ENCODE measurements at places on chromosomes 4 and X.

DNA sequence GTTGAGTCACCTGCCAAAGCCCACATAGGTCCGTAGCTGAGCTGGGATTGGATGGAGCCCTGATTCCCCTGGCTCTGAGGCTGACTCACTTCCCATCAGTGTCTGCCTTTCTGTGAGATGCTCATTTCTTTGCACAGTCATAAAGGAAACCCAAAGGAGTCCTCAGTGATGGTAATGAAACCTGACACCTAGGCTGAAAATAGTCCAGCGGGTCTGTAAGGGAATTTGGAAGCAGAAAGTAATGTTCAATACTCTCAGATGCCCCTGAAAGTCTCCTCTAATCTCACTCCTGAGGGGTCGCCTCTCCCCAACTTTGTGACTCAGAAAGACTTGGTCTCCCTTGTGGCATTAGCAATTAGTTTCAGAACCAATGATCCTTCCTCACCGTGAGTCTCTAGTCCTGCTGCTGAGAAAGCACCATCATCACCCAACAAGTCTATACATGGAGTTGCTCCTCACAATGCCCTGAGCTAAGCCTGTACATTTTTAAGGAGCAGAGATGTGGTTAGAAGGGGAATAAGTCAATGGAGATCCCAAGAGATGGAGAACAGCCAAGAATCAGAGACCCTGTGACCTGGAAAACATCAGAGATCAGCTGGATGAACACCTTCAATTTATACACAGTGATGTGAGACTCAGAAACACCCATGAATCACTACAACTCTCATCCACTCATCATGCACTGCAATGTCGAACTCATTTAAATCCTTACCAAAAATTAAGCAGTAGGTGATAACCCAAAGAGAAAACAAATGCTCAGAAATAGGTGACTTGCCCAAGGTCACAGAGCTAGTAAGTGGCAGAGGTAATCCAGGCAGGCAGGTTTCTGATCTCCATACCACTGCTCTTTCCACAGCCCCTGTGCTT lies 219.0 kb upstream of the CPEB2 start:
- no peaks in the 10 kb centered on the region for H3K27me3 ChIP-seq
- H3K4me3 ChIP-seq = no peak overlapping the region

- no peak for DNase-seq
- no peak overlapping the region for H3K27ac ChIP-seq
- H3K36me3 ChIP-seq = no peaks in the 10 kb centered on the region
- H3K4me3 ChIP-seq = no peak overlapping the region
These were observed 1.6 kb downstream of the OPRPN start for GRCh38 chr4:70399319-70399718.

- no peak for DNase-seq
- H3K4me3 ChIP-seq = no peak overlapping the region
- no peaks in the 10 kb centered on the region for H3K4me1 ChIP-seq
- H3K27ac ChIP-seq = no peak overlapping the region
These were observed 88.6 kb downstream of the CHRNA9 start for GRCh38 chr4:40423735-40424134.

- no peak overlapping the region for H3K27ac ChIP-seq
- no peaks in the 10 kb centered on the region for H3K4me1 ChIP-seq
- no peak overlapping the region for H3K4me3 ChIP-seq
- H3K27me3 ChIP-seq = no peaks in the 10 kb centered on the region
- no peak for DNase-seq
These were observed 20.6 kb downstream of the DCHS2 start for GRCh38 chr4:154471032-154471431.

GRCh38 chrX:147899379-147900114 lies 12.2 kb upstream of the FMR1 start:
- no peaks in the 10 kb centered on the region for H3K36me3 ChIP-seq
- no peak overlapping the region for H3K27ac ChIP-seq
- no peaks in the 10 kb centered on the region for H3K4me1 ChIP-seq

DNA sequence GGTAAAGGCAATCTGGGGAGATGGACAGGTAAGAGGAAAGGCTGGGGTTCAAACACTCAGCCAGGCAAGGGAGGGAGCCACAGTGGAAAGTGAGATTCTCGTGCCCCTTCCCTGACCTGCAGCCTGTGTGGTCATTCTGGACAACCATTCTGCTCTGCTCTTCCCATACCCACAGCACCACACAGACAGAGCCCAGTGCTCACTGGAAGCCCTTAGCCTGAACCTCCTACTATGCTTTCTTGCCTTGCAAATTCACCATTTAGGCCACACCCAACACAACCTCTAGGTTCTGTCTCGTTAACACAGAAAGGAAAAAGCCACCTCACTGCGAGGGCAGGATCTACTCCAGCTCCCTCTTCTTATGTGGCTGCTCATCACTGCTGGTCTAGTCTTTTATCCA lies 92.7 kb downstream of the SHISA3 start:
- H3K36me3 ChIP-seq = no peaks in the 10 kb centered on the region
- H3K27me3 ChIP-seq = no peaks in the 10 kb centered on the region
- no peaks in the 10 kb centered on the region for H3K4me1 ChIP-seq
- no peak overlapping the region for H3K4me3 ChIP-seq
- DNase-seq = no peak

DNA sequence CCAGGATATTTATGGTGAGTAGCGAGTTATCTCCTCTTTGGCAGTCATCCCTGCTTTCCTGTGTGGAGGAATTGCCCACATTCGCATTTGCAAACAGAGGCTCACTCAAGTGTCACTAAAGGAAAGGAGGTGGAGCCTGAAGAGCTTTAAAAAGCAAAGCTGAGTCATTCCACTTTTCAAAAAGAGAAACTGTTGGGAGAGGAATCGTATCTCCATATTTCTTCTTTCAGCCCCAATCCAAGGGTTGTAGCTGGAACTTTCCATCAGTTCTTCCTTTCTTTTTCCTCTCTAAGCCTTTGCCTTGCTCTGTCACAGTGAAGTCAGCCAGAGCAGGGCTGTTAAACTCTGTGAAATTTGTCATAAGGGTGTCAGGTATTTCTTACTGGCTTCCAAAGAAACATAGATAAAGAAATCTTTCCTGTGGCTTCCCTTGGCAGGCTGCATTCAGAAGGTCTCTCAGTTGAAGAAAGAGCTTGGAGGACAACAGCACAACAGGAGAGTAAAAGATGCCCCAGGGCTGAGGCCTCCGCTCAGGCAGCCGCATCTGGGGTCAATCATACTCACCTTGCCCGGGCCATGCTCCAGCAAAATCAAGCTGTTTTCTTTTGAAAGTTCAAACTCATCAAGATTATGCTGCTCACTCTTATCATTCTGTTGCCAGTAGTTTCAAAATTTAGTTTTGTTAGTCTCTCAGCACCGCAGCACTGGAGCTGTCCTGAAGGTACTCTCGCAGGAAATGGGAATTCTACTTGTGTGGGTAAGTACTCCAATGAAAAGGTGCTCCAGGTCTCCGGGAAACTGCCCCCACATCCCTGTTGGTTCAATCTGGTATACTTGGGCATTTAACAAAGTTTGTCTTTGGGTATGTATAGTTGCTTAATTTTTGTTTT lies at the start of gene EGF:
TSS of gene EGF (plus strand) at position 178 of the 890 bp plus-strand sequence. CDS start at position 631, 453 bp downstream.
- no peak within 1 kb of the TSS for H3K4me3 ChIP-seq
- no peak within 1 kb of the TSS for H3K27ac ChIP-seq
- no peaks in the 10 kb centered on the region for H3K4me1 ChIP-seq
- no peaks in the 10 kb centered on the region for H3K36me3 ChIP-seq
- no peaks in the 10 kb centered on the region for H3K27me3 ChIP-seq

- no peaks in the 10 kb centered on the region for H3K36me3 ChIP-seq
- H3K4me3 ChIP-seq = no peak overlapping the region
- H3K4me1 ChIP-seq = no peaks in the 10 kb centered on the region
- H3K27ac ChIP-seq = no peak overlapping the region
- no peak for DNase-seq
- H3K27me3 ChIP-seq = no peaks in the 10 kb centered on the region
These were observed 93.9 kb downstream of the CEP44 start for GRCh38 chr4:174377613-174378012.

DNA sequence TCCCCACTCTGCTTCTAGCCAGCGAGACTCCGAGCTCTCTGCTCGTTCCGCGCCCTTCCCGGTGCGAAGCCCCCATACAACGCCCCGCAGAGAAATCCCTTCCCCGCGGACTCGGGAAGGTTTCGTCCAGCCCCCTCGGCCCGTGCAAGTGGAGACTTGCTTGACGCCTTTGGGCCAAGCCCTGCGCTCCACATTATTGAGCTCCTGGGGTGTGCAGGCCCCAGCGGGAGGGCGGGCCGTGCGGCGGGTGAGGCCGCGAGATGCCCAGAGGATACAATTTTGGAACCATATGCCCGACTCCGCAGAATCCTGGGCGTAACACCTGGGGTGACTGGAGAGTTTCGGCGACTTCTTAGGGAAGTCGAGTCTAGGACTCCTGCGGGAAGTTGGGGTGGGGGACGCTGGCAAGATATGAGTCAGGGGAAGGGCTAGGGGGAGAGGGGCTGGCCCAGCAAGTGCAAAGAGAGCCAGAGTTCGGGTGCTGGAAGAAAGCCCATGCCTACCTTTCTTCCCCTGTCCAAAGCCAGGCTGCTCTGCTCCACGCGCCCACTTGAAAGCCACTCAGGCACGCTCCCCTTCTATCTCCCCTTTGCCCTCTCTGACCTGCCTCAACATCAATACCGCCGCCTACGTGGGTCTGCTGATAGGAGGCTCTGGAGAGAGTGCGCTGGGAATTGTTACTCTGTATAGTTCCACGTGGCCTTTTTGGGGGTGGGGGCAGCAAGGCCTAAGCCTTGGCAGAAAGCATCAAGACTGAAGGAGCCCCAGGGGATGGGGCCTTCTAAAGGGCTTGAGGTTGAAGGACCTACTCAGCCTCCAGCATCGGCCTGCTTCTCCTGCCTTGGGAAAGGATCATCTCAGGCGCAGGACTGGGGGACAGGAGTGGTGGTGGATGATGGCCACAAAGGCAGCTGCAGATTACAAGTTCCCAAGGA lies 1.2 kb upstream of the ELF4 start:
- H3K27me3 ChIP-seq = no peaks in the 10 kb centered on the region
- H3K4me3 ChIP-seq = peak overlapping the region; percentile 87
- no peak overlapping the region for H3K27ac ChIP-seq
- DNase-seq = no peak
- no peaks in the 10 kb centered on the region for H3K4me1 ChIP-seq
- H3K36me3 ChIP-seq = no peaks in the 10 kb centered on the region

DNA sequence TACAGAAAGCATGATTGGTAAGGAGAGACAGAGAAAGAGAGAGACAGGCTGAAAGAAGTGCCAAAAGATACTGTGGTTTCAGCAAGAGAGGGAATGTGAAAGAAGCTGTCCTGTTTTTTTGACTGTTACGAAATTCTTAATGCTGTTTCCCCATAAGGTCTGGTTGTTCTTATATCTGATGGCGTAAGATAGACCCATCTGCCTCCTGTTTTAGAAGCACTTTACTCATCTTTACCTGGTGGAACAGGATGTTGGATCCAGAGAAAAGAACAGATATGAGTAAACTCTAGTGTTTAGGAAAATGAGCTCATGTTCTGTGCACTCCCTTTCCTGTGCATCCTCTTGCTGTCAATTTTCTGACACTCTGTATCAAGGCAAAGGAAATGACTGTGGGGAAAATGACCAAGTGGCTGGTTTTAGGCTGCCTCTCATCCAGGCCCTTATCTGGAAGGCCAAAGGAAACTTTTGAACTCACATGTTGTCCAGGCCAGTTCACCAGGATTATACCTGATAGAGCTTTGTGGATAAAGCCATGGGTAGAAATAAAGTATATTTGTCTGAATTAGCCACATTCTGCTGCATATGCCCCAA lies 311.7 kb upstream of the HTR2C start:
- H3K27ac ChIP-seq = no peak overlapping the region
- no peaks in the 10 kb centered on the region for H3K4me1 ChIP-seq
- no peaks in the 10 kb centered on the region for H3K27me3 ChIP-seq
- no peak for DNase-seq
- H3K4me3 ChIP-seq = no peak overlapping the region

DNA sequence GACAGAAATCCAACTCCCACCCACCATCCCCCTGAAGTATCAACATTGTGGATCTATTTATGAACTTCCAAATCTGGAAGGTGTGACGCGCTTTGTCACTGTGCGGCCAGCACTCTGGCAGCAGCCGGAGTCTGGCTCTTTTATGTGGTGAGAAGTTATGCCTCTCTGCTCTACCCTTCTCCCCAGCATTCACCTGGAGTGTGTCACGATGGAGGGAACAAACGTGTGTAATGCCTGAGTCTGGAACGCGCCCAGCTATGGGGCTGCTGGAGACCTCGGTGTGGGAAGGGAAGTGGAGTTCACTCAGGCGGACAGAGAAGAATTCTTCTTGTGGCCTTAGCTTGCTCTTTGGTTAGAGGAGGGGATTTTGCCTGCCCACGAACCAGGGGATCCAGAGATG lies 222.1 kb upstream of the RPL34 start:
- no peak overlapping the region for H3K4me3 ChIP-seq
- no peaks in the 10 kb centered on the region for H3K27me3 ChIP-seq
- no peaks in the 10 kb centered on the region for H3K36me3 ChIP-seq
- no peaks in the 10 kb centered on the region for H3K4me1 ChIP-seq
- no peak for DNase-seq

DNA sequence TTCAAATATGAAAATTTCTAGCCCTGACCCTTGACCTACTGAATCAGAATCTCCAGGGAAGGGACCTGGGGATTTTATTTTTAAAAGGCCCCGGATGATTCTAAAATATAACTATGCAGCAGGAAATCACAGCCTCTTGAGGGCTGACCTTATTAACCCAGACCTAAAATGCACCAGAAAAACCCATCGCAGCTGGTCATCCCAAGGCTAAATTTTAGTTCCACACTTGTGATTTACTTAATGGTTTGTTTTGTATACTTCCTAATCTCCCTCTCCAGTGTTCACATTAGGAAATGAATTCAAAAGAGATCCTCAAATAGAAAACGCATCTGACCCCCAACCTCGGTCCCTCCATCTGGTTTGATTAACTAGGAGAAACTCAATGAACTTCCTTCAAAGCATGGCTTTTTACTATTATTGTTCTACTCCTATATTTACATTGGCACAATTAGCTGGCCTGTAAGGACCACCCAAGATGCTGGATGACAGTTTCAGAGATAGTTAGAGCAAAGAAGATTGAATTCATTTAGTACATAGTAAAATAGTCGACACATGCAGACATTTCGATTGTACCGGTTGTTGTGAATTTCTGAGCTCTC lies 147.8 kb upstream of the MED14 start:
- H3K27me3 ChIP-seq = no peaks in the 10 kb centered on the region
- no peak for DNase-seq
- H3K27ac ChIP-seq = no peak overlapping the region
- H3K36me3 ChIP-seq = no peaks in the 10 kb centered on the region

DNA sequence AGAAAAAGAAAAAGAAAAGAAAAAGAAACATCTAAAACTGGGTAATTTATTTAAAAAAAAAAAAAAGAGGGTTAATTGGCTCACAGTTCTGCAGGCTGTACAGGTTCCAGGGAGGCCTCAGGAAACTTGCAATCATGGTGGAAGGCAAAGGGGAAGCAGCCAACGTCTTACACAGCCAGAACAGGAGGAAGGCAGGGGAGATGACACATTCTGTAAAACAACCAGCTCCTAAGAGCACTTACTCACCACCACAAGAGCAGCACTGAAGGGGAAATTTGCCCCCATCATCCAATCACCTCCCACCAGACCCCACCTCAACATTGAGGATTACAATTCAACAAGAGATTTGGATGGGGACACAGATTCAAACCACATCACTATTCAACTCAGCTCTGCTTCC lies 36.8 kb upstream of the TMEM184C start:
- no peaks in the 10 kb centered on the region for H3K27me3 ChIP-seq
- H3K36me3 ChIP-seq = no peaks in the 10 kb centered on the region
- DNase-seq = no peak
- no peak overlapping the region for H3K4me3 ChIP-seq
- no peaks in the 10 kb centered on the region for H3K4me1 ChIP-seq

- no peaks in the 10 kb centered on the region for H3K36me3 ChIP-seq
- H3K27me3 ChIP-seq = no peaks in the 10 kb centered on the region
- peak overlapping the region; percentile 41 for H3K27ac ChIP-seq
- no peak for DNase-seq
- no peak overlapping the region for H3K4me3 ChIP-seq
- H3K4me1 ChIP-seq = no peaks in the 10 kb centered on the region
These were observed 177.6 kb downstream of the RNF150 start for GRCh38 chr4:140955641-140956040.
